ENCODE measurements at places on chromosomes 1 and 21.

DNA sequence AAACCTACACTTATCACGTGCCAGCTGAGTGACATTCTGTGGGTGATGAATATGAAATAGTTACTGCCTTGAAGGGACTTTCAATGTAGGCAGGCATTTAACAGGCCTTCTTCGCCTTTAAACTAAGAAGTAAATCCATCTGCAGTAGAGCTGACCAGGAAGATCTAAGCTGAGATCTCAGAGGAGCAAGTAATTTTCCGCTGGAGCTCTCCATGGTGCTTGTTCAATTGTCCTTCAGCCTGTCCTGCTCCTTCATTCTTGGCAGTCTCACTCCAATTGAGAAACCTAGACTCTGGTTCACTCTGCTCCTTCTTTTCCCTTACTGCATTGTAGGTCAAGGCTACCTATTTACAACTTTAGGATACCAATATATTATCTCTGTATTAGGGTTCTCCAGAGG lies 183.5 kb downstream of the HMCN1 start:
- DNase-seq = no peak

DNA sequence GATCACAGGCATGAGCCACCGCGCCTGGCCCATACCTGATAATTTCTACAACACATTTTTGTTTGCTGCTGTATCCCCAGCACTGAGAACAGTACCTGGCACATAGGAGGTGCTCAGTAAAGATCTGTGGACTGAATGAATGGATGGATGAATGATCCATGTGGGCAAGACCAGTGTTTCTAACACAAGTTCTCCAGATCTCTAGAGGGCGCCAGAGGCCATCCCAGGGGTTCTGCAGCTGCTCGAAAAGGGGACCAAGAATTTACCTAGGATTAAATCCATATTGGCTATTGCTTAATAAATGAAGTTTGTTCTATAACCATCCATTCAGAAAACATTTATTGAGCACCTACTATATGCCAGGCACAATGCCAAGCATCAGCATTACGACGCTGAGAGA lies 167.7 kb downstream of the ACTL8 start:
- DNase-seq = no peak

- no peak for DNase-seq
Measured at GRCh38 chr1:159779403-159779851, 1.3 kb upstream of the DUSP23 start.

GRCh38 chr1:245156736-245157505 lies 2.1 kb downstream of the KIF26B start:
- DNase-seq = no peak

DNA sequence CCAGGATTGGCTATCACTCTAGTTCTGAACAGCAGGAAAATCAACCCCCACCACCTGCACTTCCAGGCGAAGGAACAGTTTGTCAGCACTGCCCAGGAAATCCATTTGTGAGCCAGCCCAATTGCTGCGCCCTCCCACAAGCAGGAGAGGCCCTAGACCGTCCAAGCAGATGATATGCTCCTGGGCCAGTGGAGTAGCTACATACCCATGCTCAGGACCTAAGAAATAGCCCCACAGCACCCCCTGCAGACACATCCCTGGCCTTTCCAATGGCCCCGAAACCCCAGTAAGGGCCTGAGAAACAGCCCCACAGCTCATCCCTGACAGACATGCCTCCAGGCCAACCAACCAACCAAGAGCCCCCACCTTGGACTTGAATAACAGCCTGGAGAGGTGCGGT lies 111.5 kb upstream of the ZC3H11B start:
- DNase-seq = no peak

DNA sequence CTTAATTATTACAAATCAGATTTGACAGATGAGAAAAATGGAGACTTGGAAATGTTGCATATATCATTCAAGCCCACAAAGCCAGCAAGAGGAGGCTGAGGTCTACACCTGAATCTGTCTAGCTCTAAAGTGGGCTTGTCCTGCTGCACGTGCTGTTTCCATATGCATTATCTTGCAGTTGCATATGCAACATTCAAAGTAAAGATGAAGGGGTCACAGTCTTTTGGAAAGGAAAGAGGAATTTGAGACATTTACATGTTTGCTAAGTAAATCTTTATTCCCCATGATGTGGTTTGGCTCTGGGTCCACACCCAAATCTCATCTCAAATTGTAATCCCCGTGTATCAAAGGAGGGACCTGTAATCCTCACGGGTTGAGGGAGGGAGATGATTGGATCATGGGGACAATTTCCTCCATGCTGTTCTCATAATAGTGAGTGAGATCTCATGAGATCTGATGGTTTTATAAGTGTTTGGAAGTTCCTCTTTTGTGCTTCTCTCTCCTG lies 98.3 kb downstream of the BACH1 start:
- no peak for DNase-seq

DNA sequence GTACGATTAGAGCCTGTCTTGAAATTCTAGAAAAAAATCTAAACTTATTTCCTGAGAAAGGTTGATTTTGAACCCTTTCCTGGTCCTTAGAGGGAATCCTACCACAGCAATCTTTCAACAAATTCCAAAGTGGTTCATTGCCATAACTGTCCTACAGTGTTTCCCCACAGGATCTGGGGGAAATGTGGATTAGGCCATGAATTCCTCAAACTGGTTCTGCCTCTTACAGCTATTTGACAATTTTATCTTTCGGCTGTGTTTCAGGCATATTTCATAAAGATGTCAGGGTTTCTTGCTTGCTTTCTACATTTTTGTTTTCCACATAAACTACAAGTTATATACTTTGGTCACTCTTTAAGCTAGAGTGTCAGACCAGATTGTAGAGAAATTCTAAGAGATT lies 544 bp upstream of the ZP4 start:
- no peak for DNase-seq

GRCh38 chr1:211830055-211830327 lies 572 bp downstream of the LPGAT1 start:
- DNase-seq = no peak

DNA sequence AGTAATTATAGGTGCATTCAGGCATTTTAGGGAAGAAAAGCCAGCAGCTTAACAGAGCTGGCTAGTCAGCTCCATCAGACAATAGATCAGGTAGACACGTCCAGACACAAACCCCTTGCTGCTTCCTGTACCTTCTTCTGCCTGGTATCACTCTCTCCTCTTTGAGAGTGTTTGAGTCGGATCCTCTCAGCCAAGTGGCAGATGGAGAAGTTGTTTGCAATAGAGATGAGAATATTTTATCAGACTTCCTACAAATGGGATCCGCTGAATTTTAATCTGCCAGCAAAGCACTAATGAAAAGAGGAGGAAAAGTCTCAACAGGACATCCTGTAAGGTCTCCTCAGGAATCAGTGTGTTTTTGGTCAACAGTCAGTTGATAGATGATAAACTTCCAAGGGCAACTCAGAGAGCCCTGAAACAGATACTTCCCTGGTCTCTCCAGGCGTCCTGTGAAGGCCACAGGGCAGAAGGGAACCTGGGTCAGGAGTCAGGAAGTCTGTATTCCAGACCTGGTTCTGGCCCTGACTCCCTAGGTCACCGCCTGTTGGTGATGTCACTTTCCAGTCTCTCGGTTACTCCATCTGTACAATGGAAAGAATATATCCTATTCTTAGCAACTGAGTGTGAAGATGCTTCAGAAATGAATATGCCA lies 62.1 kb upstream of the PROX1 start:
- no peak for DNase-seq

DNA sequence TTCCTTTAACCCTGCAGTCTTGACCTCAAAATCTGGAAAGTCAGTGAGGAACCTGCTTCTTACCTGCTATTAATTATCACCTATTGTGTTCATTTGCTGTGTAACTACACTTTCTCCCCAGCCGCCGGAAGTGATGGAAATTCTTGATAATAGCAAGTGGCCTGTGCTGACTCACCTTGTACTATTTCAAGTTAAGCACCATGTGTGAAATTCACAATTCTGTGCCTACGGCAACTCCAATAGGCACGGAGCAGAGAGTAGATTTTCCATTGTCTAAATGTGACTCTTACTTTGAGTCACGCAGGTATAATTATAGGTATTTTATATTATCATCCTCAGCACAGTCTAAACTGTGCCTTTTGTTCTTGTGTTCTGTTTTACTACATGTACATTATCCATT lies 466.8 kb downstream of the KIF26B start:
- DNase-seq = no peak

DNA sequence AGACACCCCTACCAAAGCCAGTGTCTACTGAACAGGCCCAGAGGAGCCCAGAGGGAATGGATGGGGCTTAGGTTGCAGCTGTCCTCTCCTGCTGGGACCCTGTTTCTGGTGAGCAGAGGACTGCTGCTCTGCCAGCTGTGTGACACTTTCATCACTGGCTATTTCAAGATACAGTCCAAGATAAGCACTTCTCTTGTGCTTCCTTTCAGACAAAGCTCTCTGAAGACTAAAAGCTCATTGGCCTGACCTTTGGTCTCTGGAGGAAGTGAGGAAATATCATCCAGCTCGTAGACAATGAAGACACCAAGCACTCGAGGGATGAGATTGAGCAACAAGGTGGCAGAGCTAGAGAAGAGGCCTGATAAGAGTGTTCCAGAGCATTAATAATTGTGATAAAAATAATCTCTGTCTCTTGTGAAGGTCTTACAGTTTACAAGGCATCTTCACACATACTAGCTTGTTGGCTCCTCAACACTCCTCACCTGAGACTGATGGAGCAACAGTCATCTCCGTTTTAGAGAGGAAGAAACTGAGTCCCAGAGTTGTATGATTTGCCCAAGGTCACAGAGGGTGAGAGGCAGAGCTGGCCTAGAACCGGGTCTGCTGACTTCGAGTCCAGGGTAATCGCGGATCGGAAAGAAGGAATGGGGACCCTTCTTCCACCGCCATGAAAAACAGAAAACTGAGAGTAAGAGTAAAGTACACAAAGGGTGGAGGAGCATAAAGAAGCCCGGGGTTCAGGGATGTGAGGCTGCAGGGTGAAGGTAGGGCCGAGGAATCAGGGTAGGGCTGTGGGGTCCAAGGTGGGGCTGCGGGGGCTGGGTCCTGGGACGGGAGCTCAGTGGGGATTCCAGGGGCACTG lies 666 bp downstream of the PAFAH2 start:
- no peak for DNase-seq

GRCh38 chr1:10665930-10666850 lies 130.3 kb downstream of the CASZ1 start:
- no peak for DNase-seq

DNA sequence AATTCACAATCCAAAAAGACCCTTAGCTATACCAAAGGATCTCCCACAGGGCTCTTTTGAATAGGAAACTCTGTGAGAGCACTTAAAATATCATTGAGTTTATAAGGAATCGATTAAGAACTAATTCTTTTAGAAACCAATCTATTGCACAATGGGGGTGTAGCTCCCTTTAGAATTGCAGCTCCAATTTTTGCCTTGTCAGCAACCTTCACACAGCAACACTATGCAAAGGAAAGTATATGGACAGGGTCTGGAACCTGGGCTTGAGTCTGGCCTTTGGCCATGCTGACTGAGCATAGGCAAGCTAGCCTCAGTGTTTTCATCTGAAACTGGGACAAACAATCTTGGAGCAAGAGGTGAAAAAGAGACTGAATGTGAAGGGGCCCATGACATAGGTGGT lies 17.2 kb upstream of the FAM78B start:
- no peak for DNase-seq

GRCh38 chr1:19462781-19463503 lies 22.4 kb downstream of the CAPZB start:
- no peak for DNase-seq

DNA sequence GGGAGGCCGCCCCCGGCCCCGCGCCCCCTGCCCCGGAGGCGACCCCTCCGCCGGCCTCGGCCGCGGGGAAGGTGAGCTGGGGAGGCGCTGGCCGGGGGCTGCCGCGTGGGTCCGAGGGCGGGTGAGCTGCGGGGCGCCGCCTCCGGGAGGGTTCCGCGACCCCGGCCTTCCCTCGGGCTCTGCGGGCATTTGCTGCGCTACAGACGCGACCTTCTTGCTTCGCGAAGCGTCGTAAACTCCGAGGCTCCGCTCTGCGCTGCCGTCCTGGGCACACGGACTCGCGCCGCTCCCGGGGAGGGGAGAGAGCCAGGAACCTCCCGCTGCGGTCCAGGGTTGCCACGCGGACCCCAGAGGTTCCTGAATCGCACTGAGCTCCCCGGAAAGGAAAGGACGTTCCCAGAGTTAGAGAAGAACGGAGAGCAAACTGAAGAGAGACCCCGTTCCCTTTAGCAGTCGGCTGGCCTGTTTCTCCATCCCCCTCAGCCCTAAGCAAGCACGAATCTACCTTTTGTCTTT lies 345 bp downstream of the SLX9 start:
- DNase-seq = no peak

DNA sequence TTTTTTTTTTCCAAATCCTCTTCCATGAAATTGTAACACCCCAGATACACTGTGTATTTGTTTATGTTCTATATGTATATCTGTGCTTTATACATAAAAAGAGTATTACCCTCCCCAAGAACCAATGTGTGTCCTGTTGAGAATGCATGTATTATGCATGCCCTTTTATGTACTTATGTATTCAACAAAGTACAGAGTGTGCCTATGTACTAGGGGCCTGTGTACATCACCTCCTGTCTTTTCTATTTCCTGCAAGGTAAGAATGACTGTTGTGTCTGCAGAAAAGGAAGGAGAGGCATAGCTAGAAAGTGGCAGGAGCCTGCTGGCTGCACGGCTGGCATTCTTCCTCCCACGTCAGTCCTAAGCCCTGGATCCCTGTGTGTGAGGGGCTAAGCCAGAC lies 7.0 kb downstream of the TMEM61 start:
- no peak for DNase-seq

DNA sequence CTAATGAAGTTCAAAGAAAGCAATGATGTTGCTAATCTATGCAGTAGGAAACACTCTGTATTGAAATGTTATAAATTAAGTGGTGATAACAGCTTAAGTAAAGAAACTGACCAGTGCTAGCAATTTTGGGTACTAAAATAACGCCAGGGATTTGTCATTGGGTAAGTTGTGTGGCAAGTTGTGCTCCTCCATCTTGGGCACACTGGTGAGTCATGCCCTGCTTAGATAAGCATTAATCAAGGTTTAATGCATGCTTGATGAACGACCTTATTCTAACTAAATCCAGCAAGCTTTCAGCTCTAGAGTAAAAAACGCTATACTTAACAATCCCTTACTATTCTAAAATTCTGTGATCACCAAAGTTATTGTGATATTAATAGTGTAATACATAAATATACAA lies 25.2 kb downstream of the VAMP4 start:
- DNase-seq = no peak

DNA sequence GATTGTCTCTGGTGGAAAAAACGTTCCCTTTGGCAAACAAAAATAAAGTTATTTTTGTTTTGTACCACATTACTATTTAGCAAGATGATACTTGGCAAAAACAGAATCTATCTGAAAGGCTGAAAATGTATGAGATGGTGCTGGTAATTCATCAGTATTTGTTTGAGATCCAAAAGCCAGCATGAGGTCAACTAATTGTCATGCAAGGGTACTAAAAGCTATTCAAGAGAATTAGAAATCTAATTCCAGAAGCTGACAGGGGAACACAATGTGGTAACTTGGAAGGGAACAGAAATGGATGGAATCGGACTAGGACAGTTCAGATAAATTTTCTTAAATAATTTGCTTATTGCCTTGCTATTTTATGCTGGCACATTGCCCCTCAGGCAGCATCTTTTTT lies 263.8 kb downstream of the KCNT2 start:
- no peak for DNase-seq

Data from C1 segment of cervical spinal cord (tissue), 14 donors.